ENCODE measurements at places on chromosomes 1 and 21. TPM values are rescaled to one million over a fixed set of nuclear protein-coding genes. Genes with fewer than 3 reads are reported as not detected.
A peak's percentile ranks its signal among the peaks of the same experiment; 100 is the strongest.

DNA sequence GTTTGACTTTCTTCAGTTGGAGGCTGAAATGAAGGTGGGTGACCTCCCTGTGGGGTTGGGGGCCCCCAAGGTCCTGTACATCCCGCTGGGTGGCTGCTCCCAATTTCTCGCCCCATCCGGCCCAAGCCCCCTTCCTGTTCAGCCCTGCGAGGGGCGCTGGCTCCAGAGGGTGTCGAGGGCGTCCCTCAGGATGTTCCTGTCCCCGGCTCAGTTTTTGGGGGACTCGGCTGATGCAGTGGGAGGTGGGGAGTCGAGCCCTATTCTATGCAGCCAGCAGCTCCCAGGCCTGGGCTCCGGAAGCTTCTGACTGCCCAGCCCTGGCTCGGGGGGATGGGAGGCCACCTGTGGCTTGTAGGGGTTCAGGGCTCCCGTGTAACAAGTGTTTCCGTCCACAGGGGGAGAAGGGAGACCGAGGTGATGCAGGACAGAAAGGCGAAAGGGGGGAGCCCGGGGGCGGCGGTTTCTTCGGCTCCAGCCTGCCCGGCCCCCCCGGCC, 38.2 kb downstream of the SLC19A1 start:
- no peak for DNase-seq

GRCh38 chr1:61102621-61103020, 20.3 kb downstream of the NFIA start:
- DNase-seq, result no peak

ZMYM4 gene
- total RNA-seq, result 28.8 TPM

- no peak for DNase-seq
Measured at GRCh38 chr21:30336596-30336995, 898 bp downstream of the KRTAP27-1 start.

DNA sequence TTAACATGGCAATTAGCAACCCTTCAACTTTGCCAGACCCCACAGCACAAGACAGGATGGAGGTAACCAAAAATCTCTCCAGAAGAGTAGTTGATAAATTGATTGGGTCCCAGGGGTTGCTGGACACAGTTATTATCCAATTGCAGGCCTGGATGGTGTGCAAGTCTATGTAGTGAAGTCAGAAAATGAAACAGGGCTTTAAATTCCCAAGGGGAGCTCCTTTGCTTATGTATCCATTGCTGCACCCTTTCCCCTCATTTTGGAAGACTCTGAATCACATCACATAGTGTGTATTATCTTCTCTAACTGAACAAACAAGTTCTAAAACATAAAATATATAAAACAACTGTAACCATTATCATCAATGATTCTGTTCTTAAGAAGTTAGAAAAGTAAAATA, 550.2 kb downstream of the LMO4 start:
- no peak for DNase-seq

- DNase-seq, result no peak
Measured at GRCh38 chr1:91696321-91696720, 189.6 kb downstream of the TGFBR3 start.

DNA sequence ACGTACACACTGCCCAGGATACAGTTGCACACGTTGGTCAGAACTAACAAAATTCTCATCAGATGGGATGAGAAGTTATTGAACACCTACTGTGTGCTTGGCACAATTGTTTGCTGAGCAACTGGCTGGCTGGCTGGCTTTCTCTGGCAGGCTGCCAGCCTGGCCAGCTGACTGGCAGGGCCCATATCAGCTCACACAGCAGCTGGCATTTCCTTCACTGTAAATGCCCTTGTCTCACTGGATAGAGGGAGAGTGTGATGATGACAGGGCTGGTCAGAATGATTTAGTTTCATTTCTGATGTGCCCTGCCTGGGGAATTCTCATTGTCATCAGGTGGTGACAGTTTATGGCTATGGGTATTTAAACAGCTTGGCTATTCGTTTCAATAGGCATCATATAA, 15.8 kb downstream of the CAMK2N1 start:
- no peak for DNase-seq

DNA sequence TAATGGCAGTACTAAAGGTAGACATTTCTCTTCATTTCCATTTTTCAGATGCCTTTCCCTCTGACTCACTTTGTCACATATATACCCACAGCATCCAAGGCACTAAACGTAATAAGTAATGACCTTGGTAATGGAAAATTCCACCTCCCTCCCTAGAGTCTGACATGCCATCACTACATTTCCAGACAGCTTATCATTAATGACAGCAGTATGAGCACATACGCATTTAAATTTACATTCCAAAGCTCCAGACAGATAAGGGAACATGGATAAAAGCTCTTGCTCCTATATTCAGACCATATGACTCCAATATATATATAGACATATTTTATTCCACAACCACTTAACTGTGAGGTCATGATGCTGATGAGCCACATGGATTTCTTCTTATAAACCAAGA, 191.7 kb upstream of the GORAB start:
- no peak for DNase-seq

DNA sequence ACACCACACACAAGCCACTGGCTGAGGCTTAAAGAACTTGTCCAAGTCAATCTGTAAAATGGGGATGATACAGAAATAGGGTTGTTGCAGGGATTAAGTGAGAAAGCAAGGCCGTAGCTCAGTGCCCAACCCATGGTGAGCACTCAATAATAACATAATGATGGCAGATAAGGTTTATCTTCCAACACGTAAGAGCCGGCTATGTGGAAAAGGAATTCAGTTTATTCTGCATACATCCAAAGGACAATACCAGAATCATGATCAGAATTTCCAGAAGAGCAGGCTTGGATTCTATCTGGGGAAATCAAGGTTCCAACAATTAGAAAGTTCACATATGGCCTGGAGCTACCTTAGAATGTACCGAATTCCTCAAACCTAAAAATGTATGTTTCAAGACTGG, 4.6 kb downstream of the TMPRSS2 start:
- DNase-seq, result no peak

- DNase-seq, result no peak
Measured at GRCh38 chr21:42545745-42546144, 32.1 kb downstream of the SLC37A1 start.

RXRG gene
- 4.2 TPM for total RNA-seq

DNA sequence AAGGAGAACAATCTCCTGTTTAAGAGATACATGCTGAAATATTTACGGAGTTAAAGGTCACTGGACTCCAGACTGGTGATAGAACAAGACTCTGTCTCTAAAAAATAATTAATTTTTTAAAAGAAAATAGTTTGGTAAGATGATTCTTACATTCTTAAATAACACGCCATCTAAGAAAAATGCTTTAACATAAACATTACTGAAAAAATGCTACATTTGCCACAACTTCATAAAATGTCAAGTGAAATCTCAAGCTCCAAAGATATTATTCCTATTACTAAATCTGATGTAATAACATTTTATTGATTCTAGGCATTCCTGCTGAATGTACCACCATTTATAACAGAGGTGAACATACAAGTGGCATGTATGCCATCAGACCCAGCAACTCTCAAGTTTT, 4.1 kb downstream of the ANGPTL3 start:
- DNase-seq, result no peak

DNA sequence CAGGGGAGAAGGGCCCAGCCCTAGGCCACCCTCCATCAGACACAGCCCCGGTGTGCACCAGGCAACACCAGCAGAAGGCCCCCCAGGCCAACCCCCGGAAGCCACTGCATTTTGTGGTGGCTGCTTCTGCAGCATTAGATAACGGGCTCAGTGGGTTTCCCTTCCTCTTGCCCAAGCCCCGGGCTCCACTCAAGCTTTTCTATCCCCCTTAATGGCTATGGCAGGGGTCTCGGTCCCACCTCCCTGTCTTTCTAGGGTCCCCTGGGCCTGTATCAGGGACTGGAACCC, 18.9 kb downstream of the C1orf174 start:
- DNase-seq, result no peak

- no peak for DNase-seq
Measured at GRCh38 chr21:46498335-46499050, 39.8 kb downstream of the DIP2A start.

EPRS1 gene
- 77.3 TPM for total RNA-seq

DNA sequence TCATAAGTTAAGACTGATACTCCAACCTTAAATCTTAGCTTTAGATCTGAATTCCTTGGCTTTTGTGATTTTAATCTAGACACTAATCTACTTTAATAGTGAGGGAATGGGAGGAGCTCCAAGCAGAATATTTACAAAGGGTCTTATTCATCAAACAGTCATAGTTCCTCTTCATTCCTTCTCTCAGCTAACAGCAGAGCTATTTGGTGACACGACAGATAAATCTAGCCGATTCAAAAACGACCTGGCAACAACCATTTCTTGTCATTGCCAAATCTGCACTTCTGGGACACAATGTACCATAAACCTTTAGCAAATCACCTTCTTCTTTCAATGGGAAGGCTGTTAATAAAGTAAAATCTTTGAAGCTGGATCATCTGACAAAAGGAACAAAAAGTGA, 52.8 kb upstream of the FOXD3 start:
- no peak for DNase-seq

PHF13 gene
- total RNA-seq, result 7.9 TPM

DNA sequence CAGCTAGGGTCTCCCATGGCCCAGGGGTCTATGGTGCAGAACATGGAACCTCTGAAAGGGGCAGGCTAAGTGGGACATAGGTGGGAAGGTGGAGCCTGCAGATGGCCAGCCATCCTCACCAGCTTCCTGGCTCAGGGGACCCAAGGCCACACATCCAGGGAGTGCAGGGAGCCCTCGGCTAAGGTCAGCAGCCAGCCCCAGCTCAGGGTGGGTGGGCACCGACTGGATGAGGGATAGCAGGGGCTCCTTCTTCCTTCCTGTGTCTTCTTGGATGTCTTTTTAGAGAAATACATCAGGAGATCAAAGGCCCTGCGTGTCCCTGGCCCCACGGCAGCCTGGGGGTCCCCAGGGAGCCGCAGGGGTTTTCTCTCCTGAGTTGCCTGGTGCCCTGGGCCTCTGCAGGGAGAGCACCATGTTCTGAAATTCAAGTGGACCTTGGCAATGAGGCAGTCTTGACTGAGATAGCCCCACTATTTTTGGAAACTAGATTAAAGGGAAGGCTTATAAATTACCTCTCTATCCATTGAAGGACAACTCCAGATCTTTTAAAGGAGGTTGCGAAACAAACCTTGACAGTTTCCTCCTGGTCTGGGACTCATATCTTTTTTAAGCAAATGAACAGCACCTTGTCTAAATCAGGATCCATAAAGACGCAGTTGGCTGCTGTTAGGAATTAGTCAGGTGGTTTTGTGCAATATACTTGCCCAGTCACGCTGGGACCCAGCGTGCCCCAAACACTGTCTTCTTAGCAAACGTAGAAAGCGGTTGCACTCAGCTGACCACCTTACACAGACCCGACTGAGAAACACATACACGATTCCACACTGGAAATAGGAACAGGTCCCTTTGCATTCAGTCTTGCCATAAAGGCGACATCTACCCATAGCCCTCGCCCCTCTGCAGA, 242.3 kb downstream of the TOMM20 start:
- DNase-seq, result no peak

LHX8 gene
- total RNA-seq, result not detected

HSD3B1 gene
- total RNA-seq, result not detected

DNA sequence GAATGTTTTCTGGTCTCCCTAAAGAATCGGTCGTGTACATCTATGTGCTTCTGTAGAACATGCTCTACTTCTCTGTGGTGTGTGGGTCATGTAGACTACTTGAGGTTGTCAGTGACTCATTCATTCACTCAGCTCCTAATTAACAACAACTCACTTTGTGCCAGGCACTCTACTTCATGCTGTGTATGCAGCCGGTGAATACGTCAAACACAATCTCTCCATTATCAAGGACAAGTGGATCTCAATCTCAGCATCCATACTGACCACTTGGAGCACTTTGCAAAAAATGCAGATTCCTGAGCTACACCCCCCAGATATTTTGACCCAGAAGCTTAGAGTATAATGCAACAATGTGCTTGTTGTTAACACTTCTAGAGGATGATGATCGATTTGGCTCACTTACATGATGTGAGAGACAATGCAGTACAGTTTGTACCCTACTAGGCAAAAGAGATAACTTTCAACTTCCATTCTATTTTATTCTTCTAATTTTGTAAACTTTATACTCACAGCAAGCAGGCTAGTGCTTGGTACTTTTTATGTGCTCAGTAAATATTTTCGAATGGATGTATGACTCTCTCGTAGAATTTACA, 508.6 kb upstream of the ADAMTS5 start:
- no peak for DNase-seq

GRCh38 chr21:45800339-45801080, 157.0 kb downstream of the PCBP3 start:
- DNase-seq, result no peak

DNA sequence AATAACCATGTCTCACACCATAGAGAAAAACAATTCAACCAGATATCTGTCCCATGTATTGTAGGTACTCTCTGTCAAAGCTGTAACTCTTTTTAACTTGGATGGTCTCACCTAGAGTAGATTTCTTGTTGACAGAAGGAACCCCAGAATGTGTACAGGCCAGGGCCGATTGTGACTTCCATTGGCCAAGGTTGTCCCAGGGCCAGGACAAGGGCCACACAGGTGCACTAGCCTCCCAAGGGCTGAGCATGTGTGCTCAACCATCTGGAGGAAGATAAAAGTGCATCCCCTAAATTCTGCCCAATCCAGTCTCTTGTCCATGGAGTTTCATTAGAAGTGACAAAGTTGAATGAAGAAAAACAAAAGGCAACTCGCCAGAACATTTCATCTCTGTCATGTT, 51.8 kb downstream of the SETD4 start:
- no peak for DNase-seq

- DNase-seq, result no peak
Measured at GRCh38 chr1:200242110-200243041, 167.5 kb downstream of the ZNF281 start.

GRCh38 chr1:208691012-208691411, 446.8 kb upstream of the PLXNA2 start:
- no peak for DNase-seq

GRCh38 chr21:36454093-36454531, 25.8 kb downstream of the CLDN14 start:
- no peak for DNase-seq

DNA sequence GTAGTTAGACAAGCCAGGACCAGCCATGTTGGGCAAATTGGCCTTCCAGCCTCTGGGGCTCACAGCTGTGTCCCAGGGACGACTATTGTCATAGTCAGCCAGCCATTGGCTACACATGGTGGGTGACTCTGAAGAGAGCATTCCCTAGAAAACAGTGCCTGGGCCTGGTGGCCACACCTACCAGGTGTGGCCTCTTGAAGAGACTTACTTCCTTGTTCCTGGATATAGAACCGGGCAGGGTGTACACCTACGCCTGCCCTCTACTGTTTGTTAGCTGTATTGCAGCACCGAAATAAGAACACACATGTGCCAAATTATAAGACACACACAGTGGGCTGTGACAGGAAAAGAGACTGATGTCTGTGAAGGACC, 134.6 kb upstream of the ARHGEF16 start:
- peak; percentile 45 for DNase-seq

DNA sequence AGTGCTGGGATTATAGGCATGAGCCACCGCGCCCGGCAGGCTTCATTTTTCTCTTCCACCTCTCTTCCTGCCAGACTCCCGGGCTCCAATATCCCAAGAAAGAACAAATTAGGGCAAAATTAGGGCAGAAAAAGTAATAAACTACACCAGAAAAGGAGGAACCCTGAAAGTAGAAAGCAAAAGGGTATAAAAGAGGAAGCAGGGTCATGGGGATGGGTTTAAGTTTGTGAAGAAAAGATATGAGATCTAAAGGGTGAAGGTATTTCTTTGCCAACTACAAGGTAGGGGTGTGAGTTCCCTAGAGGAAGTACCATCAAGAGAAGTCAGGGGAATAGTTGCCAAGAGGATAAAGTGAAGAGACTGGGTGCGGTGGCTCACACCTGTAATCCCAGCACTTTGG, 9.9 kb downstream of the PTPN22 start:
- no peak for DNase-seq

All from heart right ventricle (tissue), 16 donors.